ENCODE measurements at places on chromosomes 2 and 18.

- DNase-seq, result no peak
Measured at GRCh38 chr2:185208261-185208660, 530.3 kb upstream of the FSIP2 start.

GRCh38 chr18:38250971-38251370 lies 685.4 kb upstream of the CELF4 start:
- no peak for DNase-seq

DNA sequence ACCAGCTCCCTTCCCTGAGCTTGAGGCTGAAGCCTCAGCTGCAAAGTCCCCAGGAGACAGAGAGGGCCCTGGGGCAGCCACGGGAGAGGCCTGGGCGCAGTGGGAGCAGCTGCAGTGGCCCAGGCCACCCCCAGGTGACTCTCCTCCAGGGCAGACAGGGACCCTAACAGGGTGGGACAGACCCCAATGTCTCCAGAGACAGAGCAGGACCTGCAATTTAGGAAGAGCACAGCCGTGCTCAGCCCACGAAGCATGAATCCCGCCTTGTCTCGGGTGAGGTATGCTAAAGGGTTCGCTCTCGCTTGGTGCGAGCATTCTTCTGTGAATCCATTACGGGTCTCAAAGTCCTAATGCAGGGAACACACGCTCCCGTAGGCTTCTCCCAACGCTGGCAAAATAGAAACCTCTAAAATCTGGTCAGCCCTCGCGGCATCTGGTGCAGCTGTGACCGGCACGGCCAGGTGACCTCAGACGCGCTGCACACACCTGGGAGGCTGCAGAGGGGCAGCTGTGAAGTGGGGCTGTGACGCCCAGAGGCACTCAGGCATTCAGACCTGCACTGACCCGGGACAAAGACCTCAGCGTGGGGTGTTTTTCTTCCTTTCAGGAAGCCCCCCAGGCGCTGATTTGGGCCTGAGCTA lies 12.6 kb downstream of the MBP start:
- no peak for DNase-seq

DNA sequence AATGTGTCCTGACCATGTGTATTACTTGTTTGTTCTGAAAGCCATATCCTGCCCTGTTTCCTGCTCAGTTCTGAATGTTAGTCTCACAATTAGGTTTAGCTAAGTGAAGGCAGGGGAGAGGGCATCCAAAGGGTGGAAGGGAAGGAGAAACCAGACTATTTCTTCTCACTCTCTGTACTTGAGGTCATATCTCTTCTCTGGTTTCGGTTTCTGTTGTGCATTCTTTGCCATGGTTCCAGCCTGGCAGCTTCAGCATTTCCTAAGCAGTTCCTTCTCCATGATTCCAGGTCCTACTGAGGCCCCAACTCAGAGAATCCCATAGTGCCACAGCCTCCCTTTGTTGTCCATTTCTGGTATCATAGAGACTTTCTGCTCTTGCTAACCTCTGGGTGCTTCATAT lies 40.3 kb upstream of the HNMT start:
- DNase-seq, result no peak

DNA sequence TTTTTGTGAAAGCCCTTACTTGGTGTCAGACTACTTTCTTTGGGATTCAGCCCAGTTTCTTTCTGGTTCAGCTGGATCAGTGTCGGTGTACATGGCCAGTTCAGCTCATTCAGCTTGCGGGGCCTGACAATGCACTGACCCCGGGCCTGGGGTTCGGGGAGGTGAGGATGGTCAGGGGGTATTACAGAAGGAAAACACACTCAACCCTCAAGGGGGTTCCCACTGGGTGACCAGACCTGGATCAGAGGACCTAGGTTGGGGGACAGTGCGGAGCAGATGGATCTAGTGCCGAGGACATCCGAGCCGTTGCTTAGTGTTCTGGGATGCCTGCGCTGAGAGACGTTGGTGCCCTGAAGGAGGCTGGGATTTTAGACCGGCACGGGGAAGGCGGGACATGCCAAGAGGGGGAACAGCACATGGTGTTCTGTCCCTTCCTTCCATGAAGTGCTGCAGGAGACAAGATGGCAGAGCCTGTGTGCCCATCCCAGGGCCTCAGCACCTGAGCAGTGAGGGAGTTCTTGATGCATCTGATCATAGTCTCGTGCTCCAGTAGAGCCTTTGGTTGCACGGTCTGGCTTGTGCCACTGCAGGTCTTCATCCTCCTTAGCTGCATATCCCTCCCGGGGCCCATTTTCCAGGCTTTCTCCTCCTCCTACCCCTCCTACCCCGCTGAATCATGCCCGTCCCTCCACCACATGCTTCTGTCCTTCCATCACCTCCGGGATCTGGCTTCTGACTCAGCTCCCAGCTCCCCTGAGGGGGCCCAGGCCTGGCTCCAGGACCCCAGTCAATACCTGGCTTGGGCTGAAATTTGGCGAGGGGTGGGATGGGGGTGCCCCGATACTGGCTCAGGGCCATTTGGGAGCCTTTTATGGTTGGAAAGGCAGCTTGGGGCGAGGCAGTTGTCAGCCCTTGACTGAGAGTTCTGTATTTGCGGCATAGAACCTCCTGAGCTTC lies 18.0 kb downstream of the SPEG start:
- no peak for DNase-seq
